Retina (tissue), 1 donor: ENCODE measurements at places on chromosomes 11 and 22.

DNA sequence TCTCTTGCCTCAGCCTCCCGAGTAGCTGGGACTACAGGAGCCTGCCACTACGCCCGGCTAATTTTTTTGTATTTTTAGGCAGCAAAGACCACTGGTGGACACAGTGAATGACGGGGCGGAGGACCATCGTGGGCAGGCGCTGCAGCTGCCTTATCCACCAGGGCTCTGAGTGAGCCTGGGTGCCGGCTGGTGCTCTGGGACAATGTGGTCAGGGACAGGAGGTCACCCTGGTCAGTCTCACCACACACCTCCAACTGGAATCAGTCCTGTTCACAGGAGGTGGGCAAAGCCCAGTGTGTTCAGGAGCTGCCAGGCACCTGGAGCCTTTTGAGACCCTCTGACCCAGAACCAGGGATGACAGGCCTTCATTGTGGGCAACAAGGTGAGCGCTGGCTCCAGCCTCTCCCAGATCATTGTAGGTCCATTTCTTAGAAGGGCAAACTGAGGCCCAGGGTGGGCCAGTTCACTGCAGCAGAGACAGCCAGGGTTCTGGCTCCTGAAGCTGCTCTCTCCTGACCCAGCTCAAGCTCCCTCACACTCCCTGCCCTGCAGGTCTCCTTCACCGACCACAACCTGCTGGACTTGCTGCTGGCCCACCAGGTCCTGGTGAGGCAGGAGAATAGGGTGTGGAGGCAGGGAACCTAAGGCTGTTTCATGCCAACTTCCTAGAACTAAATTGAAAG, 15.7 kb upstream of the CABP2 start:
- no peak for DNase-seq

- peak; percentile 77 for DNase-seq
These were observed 446 bp downstream of the VSTM5 start for GRCh38 chr11:93849751-93850593.

- no peak for DNase-seq
These were observed 42.3 kb upstream of the ETS1 start for GRCh38 chr11:128629516-128630106.

GRCh38 chr11:122020902-122021301, 95.1 kb downstream of the BLID start:
- DNase-seq, result no peak

- no peak for DNase-seq
These were observed 1.2 kb upstream of the CERK start for GRCh38 chr22:46739094-46739870.

GRCh38 chr22:19756288-19757128, 4.1 kb upstream of the TBX1 start:
- DNase-seq, result no peak

- DNase-seq, result no peak
These were observed 42.9 kb downstream of the C11orf96 start for GRCh38 chr11:43985386-43985752.

- no peak for DNase-seq
These were observed 18.6 kb upstream of the DGCR8 start for GRCh38 chr22:20061481-20061861.

GRCh38 chr11:110892741-110893285, 180.6 kb upstream of the ARHGAP20 start:
- no peak for DNase-seq
